ENCODE measurements at places on chromosomes 5 and 9.

GRCh38 chr5:54159153-54159892 lies 151.1 kb downstream of the ARL15 start:
- peak; percentile 79 for DNase-seq

DNA sequence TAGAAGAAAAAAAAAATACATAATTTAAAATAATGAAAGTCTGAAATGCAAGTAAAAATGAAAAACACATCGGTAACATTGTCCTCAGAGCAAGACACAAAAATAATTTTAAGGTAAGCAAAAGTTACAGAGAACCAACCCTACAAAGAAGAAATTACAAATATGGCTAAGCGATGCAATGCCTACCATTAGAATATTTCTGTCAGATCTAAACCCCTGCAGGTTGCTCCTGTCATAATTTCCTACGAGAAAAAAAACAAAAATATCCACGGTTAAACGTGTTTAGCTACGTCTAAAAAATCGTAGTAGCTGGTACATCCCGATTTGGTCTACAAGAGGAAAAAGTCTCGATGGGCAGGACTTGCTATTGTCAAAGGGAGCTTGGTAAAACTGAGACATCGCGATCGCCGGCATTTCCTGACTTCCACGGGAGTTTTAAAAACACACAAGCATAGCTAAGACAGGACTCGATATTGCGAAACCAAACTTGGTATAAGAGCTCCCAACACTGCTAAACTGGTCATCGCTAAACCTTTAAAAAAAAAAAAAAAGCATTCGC lies 1.1 kb upstream of the ANXA2R start:
- no peak for DNase-seq

DNA sequence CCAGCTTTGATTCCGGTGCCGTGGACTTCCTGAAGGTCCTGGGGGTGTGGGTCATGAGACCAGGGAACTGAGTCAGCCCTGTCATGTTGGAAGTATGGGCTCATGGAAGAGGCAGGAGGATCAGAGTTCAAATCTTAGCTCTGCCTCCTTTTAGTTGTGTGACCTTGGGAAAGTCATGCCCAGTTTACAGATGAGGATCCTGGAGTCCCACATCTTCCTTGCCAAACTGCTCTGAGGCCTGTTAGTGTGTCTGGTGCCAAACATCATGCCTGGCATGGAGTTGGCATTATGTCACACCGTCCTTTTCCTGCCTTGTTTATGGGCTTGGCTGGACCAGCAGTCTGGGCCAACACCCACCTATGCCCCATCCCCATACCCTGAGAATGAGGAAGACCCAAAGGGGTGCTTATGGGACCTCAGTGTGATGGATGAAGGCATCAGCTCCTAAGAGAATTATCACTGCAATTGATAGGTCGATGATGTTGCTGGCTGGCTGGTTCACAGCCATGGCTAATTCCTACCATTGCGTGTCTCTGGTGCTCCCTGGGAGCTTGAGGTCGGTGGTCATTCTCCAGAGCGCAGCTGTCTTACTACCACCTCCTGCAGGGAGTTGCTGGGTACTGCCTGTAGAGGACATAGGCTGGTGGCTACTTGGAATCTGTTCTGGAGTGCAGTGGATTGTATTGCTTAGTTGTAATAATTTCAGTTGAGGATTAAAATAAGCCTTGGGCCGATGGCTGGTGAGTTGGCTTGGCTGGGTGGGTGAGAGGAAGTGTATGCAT lies 140.5 kb upstream of the PITX1 start:
- DNase-seq: no peak

DNA sequence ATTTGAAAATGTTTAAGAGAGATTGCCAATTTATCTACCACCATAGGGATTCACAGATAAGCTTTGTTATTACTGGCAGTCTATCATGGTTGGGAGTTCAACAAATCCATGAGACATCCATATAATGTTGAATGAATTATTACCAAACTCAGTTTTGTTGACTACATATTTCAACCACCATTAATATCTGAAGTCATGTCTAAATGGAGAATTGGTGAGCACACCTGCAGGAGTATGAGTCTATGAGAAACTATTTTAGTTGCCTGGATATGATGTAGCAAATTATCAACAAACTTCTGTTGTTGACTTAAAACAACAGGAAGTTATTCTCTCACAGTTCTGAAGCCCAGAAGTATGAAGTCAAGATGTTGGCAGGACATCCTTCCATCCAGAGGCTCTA lies 126.8 kb upstream of the FBXL7 start:
- no peak for DNase-seq

DNA sequence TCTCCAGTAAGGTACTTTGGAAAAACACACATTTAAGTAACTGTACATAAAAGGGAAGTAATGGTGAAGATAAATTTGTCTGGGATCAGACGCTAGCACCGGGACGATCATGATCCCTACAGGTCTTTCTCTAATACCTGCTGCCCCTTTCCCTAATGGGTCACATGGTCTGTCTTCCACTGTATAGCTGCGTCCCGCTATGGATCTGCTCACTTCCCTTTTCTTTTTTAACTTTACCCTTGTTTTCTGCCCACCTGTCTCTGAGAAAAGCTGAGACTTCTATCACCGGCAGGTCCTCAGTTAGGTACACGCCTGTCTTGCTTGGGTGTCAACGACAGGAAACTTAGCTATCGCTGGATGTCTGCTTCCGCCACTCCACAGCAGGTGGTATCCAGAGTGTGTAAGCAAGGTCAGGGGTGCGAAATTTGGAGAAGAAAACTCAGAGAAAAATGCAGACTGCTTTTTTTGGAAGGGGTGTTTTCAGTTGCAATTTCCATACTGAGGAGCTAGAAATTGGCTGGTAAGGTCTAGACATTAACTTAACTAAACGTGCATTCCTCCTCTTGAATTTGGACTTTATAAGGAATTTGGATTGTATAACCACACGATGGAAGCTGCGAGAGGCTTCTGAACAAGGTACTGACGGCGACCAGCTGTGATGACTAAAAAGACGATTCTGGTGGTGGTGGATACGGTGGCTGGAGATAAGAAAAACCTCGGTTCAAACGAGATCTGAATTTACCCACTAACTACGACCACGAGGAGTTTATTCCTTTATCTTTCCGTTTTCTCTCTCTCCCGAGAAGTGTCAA lies 1.1 kb upstream of the ICE1 start:
- peak; percentile 17 for DNase-seq

- DNase-seq: no peak
These were observed 111.2 kb downstream of the LRRC70 start for GRCh38 chr5:62689599-62690368.
